CD4-positive, alpha-beta T cell treated with Interleukin-17A for 4 hours (primary cell): ENCODE measurements at places on chromosomes 2 and 18.

DNA sequence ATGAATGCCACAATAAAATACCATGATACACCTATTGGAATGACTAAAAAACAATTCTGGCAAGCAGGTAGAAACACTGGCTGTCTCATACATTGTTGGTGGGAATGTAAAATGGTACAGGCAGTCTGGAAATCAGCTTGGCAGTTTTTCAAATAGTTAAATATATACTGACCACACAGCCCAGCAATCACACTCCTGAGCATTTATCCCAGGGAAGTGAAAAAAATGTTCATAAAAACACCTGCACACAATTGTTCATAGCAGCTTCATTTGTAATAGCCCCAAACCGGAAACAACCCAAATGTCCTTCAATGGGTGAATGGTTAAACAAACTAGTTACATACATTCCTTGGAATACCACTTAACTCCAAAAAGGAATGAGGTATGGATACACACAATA, 137.2 kb downstream of the TFCP2L1 start:
- DNase-seq = no peak

- DNase-seq = no peak
These were observed 106.1 kb downstream of the UGGT1 start for GRCh38 chr2:128197059-128197458.

DNA sequence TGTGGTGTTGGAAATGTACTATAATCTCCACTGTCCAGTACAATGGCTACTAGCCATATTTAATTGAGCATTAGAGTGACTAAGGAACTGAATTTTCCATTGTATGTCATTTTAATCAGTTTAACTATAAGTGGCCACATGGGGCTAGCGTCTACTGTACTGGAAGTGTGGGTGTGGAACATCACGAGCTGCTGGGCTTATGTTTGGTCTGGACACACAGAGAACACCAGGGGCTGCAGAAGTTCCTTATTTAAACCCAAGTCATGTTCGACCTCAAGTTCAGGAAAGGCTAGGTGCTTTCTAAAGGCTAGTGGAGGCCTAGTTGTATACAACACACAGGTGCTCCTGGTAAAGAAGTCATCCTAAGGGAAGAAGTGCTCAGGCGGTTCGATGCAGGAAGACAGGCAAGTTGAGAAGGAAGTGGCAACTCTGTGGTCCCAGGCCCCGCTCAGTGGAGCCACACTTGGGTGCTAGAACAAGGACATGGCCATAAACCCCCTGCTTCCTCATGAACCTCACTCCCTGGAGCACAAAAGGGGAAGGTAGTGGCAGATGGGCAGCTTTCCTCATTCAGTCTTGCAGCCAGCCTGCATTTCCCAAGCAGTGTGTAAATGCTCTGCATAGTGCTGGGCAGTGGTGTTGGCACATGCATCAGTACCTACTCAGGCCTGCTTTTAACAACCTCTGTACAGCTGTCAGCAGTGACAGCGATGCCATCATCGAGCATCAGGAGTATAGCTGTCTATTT, 13.3 kb downstream of the LGALSL start:
- DNase-seq = no peak

GRCh38 chr2:111624411-111625156, 259.4 kb downstream of the ANAPC1 start:
- no peak for DNase-seq

- no peak for DNase-seq
These were observed 44.5 kb upstream of the MYCN start for GRCh38 chr2:15895615-15896469.
